IMR-90 (cell line): ENCODE measurements at places on chromosomes 7 and 10.

DNA sequence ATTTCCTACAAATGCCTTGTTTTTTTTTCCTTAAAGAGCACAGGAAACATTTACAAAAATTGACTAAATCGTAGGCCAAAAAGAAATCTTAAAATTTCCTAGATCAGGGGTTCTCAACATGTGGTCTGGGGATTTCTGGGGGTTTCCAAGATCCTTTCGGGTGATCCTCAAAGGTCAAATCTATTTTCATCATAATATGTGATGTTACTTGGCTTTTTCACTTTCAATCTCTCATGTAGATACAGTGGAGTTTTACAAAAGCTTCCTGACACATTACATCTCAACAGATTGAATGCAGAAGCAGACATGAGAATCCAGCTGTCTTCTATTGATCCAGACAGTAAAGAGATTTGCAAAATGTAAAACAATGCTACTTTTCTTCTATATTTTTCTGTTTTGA lies 497.3 kb downstream of the INHBA start:
- DNase-seq, result no peak

GRCh38 chr7:111029574-111030251 lies 61.2 kb upstream of the LRRN3 start:
- peak; percentile 17 for DNase-seq

- DNase-seq, result peak; percentile 43
Measured at GRCh38 chr10:86446987-86447386, 74.6 kb downstream of the WAPL start.

- DNase-seq, result no peak
Measured at GRCh38 chr7:149293946-149294633, 32.1 kb downstream of the ZNF783 start.

DNA sequence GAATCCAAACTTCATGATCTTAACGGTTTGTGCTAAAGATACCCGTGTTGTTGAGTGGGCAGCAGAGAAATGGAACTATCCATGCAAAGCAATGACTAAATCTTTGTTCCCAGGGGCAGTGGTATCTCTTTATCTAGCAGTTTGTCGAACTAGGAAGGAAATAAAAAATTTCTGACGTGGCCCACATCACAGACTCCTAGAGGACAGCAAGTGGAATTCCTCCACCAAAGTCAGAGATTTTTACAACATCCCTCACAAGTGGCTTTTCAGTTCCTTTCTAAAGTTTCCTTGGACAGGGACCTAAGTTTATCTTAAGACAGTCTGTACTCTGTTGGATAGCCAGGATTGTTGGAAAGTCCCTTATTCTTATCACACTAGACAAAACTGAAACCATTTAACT lies 136.0 kb downstream of the RAPGEF5 start:
- DNase-seq, result no peak

DNA sequence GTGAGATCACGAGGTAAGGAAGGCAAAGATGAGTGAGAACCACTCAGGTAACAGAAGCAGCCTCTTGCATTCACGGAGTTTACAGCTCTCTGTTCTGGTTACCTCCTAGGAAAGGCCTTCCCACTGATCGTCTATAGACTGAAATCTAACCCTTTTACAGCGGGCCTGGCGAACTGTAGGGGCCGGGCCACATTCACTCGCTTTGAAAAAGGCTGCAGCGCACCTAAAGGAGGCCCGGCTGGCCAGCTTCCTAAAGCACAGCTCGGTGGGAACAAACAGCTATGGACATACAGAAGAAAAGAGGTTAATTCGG lies 565 bp downstream of the ATP5MK start:
- DNase-seq, result peak; percentile 7

GRCh38 chr7:35032166-35032565 lies 5.1 kb downstream of the DPY19L1 start:
- no peak for DNase-seq

DNA sequence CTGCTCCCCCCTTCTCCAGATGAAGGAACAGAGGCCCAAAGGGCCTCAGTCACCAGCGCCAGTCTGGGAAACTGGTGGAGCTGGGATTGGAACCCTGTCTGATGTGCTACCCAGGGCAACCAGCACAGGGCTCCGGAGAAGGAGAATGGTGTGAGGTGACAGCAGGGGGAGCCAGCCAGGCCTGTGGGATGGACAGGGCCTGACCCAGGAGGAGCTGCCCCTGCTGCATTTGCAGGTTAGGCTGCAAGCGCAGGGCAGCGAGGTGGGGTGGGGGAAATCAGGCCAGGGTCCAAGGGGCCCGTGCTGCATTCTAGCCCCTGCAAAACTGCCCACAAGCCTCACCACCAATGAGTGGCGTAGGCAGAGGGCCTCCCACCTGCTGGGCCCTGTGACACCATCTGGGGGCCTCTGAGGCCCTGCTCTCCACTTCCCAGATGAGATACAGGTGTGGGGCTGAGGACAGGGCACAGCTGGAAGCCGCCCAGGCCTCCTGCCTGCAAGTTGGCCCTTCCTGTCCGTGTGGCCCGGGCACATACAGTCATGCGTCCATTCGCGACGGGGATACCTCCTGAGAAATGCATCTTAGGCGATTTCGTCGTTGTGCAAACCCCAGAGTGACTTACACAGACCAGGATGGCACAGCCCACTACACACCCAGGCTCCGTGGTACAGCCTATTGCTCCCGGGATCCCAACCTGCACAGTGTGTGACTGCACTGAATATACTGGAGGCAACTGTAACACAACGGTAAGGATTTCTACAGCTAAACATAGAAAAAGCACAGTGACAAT lies 45.3 kb downstream of the RASGEF1A start:
- no peak for DNase-seq

DNA sequence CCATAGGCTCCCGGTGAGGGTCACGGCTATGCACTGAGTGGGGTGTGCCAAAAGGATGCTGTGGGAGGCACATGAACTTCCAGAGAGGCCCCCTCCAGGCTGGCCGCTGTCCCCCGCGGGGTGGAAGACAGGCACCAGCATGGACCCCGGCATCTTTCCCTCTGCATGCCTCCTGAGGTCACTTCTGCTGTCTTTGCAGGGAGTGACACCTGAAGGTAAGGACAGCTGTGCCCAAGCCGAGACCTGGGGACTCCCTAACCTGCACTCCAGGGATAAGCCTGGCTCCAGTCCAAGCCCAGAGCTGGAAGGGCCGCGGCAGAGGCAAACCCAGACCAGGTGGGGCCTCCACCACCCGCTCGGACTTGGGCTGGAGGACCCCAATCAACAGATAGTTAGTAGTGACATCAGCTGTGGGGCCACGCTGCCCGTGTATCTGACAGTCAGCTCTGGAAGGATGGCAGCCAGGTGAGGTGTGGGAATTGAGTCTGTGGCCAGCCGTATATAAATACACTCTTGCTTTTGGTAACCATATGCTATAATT lies 340.7 kb upstream of the MKI67 start:
- no peak for DNase-seq

DNA sequence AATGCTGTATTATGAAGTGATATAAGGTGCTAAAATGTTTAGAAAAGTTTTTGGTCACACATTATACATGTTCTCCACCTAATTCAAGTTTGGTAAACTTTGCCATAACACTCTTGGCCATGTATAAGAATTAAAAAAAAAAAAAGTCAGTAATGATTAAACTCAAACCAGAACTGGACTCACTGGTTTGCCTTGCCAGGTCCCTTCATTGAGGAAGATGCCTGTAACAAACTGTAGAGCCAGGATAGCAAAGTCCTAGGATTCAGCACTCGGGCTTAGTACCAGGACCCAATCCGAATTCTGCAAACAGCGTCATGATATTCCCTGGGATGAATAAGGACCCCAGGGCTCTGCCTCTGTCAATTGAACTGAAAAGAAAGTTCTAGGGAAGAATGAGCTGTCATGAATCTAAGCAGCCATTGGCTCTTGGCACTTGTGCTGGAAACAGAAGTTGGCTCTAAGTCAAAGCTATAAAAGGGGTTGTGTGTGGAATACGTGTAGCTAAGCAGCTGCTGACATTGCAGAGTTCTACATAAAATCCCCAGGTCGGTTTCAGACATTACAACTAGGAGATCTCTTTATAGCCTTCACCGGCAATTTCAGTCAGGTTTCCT lies 216.9 kb downstream of the C7orf25 start:
- DNase-seq, result no peak

GRCh38 chr10:78029269-78030226 lies at the start of gene POLR3A:
Gene POLR3A, minus strand, starts transcription at chr10:78029515. Its CDS starts 108 bp downstream, at chr10:78029407.
- peak; percentile 99 for DNase-seq

GRCh38 chr10:21212348-21212747 lies 313.1 kb downstream of the SKIDA1 start:
- no peak for DNase-seq

GRCh38 chr10:16392531-16393069 lies 44.2 kb upstream of the PTER start:
- no peak for DNase-seq

DNA sequence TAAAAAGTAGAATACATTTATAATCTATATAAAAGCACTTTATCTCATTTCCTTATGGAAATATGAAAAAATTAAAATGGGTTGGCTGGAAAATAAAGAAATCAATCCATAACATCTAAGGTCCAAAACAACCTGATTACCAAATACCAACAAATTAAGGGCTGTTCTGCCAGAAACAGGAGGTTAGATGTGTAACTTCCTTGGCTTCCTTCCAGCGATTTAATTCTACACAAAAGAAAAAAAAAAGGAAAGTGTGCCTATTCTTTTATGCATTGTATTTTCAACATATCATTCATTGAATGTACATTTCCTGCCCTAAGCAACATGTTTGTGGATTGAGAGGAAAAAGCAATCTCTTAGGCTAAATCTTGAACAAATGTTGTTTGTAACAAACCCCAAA lies 36.2 kb upstream of the USP6NL start:
- DNase-seq, result no peak

- no peak for DNase-seq
Measured at GRCh38 chr7:17300012-17300411, 1.6 kb downstream of the AHR start.

DNA sequence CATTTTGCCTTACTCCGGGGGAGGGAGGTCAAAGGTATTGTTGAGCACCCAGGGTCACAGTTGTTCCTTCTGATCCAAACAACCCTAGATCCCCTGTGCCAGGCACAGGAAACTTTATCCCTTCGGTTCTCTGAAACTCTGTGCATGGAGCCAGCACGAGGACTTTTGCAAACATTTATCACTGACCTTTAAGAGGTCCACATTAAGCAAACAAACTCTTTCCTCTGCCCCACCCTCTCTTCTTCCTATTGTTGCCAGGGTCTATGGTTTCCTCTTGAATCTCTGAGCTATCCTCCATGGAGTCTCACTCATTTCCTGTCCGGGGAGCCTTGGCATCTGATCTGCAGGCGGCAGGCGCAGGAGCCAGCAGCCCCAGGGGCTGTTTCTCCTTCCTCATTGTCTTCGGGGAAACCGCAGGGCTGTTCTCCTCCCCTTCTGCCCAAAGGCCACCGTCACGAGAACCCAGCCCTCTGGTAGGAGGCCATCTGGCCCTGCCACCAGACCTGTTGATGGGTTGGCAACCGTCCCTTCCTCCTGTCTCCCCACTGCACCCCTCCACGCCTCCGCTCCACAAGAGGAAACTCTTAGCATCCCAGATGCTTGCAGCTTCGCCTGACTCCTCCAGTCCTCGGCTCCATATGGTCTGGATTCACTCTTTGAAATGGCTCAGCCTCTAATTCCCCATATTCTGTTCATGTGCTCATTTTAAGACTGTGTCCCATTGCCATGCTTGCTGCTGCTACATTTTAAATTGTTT lies 327.3 kb upstream of the NRP1 start:
- DNase-seq, result no peak

DNA sequence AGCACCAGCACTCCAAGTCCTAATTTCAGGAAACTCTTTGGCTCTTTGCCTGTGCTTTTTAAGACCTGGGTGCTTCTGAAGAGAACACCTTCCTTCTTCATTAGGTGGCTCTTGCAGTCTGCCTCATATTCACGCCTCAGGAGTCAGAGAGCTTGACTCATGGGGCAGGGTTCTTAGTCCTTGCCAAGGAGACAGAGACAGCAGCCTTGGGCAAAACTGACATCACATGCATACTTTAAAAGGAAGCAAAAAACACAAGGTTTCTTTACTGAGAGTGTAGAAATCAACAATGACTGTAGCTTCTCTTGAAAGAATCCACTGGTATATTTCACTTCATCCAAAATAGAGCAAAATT lies 780.6 kb downstream of the INHBA start:
- DNase-seq, result peak; percentile 73

DNA sequence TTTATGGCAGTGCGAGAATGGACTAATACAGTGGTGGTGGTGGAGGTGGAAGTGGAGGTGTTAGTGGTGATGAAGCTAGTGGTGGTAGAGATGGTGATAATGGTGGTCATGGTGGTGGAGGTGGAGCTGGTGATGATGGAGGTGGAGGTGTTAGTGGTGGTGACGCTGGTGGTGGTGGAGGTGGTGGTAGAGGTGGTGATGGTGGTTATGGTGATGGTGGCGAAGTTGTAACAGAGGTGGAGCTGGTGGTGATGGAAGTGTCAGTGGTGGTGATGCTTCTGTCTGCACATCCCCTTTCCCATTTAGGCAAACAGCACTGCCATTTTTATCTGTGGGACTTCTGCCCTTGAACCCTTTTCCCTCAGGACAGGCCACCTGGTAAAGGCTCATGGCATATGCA lies 7.4 kb upstream of the PTPRN2 start:
- peak; percentile 59 for DNase-seq

- no peak for DNase-seq
Measured at GRCh38 chr7:54843841-54844355, 84.9 kb upstream of the SEC61G start.

DNA sequence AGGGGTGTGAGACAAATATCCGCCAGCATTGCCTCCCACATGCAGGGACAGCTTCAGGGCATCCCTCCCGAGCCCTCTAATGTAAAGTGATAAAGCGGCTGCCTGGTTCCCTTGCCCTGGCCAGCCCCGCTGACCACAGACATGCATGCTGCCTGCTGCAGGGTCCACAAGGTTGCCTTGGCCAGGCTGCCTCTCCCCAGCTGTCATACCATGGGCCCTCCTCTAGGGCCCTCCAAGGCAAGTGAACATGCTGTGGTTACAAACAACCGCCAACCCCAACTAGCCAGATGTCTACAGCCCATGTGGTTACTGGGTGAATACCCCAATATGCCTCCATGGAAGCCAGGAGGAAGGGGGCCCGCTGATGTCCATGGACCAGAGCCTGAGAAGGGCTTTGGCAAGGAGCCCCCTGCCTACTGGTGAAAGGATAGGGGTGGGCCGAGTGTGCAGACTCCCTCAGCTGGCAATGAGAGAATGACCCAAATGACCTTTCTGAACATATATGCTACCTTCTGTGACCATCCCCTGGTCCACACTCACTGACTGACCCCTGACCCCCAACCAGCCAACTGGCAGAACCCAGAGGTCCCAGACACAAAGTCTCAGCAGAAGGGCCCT lies 37.4 kb downstream of the GRID1 start:
- no peak for DNase-seq

GRCh38 chr10:123144697-123145541 lies 3.0 kb upstream of the HMX2 start:
- no peak for DNase-seq

- DNase-seq, result no peak
Measured at GRCh38 chr7:128172963-128173362, 68.1 kb upstream of the LEP start.

DNA sequence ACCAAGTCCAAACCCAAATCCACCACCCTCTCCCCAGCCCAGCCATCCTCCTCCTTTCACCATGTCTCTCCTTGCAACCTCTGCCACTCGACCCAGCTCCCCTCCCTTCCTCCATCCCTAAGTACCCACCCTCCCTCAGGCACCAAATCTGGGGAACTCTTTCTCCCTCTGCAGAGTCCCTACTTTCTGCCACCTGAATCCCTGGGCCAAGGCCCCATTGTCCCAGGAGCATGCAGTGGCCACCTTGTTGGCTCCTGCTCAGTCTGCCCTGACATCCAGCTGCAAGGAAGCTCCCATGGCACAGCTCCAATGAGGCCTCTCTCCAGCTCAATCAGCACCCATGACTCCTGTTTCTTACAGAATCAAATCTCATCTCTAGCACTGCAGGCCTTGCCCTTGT lies 5.5 kb upstream of the UNC5B start:
- no peak for DNase-seq

- no peak for DNase-seq
Measured at GRCh38 chr7:90155206-90155605, 937 bp downstream of the STEAP1 start.
